ENCODE measurements at places on chromosomes 2 and 18.

DNA sequence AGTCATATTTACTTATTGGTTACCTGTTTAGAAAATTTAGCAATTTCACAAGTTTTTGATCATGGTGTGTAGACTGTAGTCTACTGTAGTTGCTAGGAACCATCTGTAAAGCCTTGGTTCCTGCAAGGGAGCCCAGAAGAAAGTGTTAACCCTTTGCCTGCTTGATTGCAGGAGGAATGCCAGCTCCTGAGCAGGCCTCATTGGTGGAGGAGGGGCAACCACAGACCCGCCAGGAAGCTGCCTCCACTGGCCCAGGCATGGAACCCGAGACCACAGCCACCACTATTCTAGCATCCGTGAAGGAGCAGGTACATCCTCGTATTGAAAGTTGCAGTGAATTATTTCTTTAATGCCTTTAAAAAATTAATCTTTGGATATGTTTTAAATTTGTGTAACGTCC is 76.3 kb downstream of the PKP4 start:
- no peak for DNase-seq

GRCh38 chr18:37762076-37762621 is 196.6 kb upstream of the CELF4 start:
- no peak for DNase-seq

DNA sequence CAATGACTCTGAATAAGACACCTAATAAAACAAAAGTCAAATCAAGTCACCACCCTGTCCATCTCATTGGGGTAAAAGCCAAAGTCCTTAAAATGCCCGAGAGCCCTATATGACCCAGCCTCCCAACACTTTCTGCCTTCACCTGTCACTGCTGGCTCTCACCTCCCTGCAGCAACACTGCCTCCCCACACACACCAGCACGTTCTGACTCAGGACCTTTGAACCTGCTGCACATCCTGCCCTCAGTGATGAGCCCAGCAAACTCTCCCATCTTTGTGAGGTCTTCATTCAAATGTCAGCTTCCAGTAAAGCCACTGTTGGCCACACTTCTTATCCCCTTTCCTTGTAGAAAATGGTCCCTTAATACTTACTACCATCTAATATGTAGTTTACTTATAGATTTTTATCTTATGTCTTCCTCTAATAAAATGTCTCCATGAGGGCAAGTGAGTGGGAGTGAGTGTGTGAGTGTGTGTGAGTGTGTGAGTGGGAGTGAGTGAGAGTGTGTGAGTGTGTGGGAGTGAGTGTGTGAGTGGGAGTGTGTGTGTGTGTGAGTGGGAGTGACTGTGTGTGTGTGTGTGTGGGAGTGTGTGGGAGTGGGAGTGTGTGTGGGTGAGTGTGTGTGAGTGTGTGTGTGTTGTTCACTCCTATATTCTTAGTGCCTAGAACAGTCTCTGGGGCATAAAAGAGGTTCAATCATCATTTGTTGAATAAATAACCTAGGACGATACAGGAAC is 504.7 kb downstream of the EIPR1 start:
- DNase-seq = no peak

DNA sequence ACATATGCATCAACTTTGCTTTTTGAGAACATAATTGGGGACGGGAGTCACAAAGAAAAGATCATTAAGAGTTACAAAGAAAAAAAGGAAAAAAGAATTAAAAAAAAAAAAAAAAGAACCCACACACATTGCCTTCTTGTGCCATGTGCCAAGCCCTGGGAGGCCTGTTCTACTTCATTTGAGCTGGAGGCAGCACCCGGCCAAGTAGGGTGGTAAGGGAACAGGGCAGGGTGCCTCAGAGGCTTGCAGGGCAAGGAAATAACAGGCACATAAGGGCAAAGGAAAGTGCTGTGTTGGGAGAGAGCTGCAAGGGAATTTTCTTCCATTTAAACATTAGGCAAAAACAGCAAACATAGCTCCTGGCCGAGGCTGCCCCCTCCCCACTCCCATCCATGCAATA is 418.0 kb downstream of the TMEM182 start:
- DNase-seq = no peak

DNA sequence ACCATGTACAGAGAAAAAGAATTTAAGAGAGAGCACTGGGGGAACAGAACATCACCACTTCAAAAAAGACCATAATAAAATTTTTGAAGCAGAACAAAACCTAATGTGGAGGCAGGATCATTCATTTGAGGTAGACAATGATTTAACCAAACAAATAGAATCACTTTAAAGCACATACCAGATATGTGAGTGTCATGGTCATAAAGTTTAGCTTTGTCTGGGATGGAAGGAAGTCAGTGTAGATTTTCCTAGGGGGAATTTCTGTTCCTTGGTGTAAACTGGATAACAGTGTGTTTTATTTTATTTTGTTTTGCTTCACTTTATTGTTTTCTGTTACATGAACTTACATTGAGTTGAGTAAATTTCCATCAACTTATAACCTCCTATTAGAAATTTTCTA is 120.8 kb downstream of the CRIM1 start:
- no peak for DNase-seq

DNA sequence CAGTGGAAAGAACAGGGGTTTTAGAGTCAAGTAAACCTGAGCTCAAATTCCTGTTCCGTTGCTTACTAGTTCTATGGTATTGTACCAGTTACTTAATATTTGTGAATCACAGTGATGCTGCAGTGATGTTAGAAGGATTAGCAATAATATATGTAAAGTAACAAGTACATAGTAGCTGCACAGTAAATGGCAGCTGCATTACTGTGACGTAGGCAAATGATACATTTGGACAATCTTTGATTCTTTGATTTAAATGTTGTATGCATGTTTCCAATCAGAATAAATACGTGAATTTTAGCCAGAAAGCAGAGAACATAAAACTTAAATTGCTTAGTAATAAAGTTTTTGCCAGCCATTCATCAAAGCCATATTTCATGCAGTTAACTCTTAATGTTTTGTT is 243.0 kb downstream of the ERBB4 start:
- DNase-seq = no peak

- DNase-seq = no peak
These were observed 283.1 kb downstream of the SP3 start for GRCh38 chr2:173681881-173682650.

- DNase-seq = no peak
These were observed 92.4 kb upstream of the ZFP36L2 start for GRCh38 chr2:43318791-43319190.

- DNase-seq = no peak
These were observed 8.3 kb upstream of the MTIF2 start for GRCh38 chr2:55277310-55277709.

GRCh38 chr2:43239981-43240765 is 13.8 kb upstream of the ZFP36L2 start:
- DNase-seq = no peak

GRCh38 chr2:129911363-129912065 is 68.0 kb upstream of the RAB6C start:
- DNase-seq = no peak

DNA sequence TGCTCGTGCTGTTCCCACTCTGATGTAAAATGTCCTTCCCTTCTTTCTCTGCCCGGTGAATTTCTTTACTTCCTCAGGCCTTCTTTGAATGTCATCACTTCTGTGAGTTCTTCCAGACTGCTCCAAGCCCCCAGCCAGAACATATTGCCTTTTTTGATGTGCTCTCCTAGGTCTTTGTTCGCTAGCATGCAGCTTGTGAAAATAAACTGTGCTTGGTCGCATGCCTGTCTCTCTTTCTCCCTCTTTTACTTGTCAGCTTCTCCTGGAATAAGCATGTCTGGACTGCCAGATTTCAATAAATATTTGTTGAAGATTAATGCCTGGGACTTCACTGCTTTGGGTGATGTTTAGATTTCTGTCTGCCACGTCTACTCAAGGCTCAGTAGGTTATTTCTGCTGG is 82.7 kb upstream of the ARHGAP28 start:
- no peak for DNase-seq

GRCh38 chr18:6203791-6204190 is 210.9 kb downstream of the L3MBTL4 start:
- DNase-seq = no peak

GRCh38 chr18:30088238-30089015 is 954.1 kb downstream of the DSC3 start:
- no peak for DNase-seq

DNA sequence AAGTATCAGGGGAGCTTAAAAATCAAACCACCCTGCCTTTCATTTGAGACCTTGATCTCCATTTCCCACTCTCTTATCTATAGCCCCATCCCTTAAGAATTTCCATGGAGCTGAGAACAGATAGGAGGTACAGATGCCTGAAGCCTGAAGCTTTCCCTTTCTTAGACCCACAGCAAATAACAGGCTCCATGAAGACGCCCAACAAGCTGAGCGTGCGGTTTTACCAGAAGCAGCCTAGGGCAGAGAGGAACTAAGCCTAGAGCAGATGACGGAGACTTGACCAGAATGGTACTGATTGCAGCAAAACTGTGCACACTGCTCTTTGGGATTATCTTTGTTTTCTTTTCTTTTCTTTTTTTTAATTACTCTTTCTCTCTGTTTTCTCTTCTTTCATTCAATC is 1.7 kb upstream of the ERBB4 start:
- DNase-seq = no peak

DNA sequence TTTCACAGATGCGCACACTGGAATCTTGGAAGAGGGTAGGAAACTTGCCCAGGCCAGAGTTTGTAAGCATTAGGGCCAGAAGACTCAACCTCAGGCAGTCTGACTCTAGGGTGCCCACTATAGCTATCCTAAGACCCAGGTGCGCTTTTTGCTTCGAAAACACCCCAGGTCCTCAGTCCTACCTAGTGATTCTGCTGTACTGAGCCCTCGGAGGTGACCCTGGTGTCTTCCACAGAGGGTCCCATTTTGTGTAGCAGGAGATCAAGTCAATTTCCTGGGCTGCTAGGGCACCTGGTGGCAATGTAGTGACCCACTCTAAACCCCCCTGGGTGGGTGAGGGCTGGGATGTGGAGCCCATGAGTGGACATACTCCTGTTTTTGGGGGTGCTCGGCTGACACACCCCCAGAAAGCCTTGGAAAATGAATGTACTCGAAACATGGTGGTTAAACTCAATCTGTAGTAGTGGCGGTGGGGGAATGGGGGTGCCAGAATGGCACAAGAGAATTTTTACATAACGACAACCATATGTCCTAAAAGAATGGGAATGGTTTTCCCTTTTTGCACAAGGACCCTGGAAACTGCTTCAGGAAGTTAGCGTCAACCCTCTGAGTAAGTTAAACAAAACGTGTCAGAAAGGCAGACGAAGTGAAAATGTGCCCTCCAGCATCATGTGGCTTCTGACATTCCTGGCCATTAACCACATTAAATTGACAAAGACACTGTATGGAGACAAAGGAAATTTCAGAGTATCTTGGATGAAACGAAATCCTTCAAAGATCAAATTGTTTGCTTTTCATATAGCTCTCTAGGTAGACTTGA is 218.0 kb upstream of the COPS8 start:
- DNase-seq = no peak

DNA sequence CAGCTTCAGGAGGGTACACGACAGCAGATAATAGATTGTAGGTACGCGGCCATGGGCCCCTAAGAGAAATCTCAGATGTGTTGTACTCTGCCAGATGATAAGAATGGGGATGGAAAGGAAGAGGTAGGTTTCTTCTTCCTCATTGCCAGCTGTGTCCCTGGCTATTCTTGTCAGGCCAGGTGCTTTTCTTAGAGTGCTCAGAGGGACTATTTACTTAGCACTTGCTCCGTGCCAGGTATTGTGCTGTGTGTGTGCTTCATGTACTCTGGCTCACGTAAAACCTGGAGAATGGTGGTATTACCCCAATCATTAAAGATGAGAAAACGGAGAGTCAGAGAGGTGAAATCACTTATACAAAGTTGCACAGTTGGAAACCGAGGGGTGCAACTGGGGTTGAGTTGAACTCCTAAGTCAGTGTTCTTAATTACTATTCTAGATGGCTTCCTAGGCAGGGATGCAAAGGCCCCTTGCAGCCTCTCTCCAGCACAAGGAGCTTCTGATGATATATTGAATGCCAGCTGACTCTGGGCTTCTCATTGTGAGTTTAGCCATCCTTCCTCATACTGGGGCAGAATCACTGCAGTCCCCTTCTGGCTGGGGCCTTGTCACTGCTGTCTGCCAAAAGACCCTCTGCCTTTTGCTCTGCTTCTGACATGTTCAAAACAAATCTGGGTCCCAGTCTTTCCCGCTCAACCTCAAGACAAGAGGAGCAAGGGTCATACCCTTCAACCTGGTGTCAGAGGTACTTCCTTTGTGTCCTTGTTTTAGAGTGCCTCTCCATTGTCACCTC is 60.7 kb downstream of the LYPD1 start:
- DNase-seq = no peak

DNA sequence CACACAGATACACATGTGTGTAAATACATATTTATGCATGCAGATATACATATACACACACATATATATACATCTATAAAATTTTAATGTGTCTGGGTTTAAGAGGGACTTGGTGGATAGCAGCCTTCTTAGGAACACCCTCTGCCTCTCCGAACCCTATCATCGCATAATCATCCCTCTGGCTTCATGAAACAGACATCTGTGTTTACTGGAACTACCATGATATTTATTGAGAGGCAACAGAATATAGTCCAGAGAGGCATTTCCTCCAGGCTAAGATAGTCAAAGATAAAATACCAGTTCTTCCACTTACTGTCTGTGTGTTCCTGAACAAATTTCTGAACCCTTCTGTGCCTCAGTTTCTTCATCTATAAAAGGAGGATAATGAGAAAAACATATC is 239.0 kb upstream of the FANCL start:
- DNase-seq = no peak

DNA sequence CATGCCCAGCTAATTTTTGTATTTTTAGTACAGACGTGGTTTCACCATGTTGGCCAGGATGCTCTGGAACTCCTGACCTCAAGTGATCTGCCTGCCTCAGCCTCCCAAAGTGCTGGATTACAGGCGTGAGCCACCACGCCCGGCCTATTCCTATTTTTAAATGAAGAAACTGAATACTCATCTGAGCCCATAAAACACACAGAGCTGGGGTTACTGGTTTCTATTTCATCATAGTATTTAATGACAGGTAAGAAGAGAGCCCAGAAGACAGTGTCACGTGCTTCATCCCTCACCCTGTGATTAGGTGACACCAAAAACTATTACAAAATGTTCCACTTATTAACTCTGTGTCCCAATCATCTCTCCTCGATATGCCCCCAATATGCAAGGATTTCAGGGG is 15.6 kb upstream of the LRATD1 start:
- DNase-seq = no peak

GRCh38 chr18:70072678-70073077 is 125.0 kb upstream of the CD226 start:
- DNase-seq = no peak

- no peak for DNase-seq
These were observed 280.1 kb downstream of the NUP35 start for GRCh38 chr2:183404392-183404791.

GRCh38 chr18:71798986-71799673 is 745.0 kb downstream of the CBLN2 start:
- no peak for DNase-seq

GRCh38 chr2:186575302-186575701 is 14.6 kb upstream of the ITGAV start:
- no peak for DNase-seq

Data from NCI-H1930 (cell line).